ENCODE measurements at places on chromosomes 11 and 22.

DNA sequence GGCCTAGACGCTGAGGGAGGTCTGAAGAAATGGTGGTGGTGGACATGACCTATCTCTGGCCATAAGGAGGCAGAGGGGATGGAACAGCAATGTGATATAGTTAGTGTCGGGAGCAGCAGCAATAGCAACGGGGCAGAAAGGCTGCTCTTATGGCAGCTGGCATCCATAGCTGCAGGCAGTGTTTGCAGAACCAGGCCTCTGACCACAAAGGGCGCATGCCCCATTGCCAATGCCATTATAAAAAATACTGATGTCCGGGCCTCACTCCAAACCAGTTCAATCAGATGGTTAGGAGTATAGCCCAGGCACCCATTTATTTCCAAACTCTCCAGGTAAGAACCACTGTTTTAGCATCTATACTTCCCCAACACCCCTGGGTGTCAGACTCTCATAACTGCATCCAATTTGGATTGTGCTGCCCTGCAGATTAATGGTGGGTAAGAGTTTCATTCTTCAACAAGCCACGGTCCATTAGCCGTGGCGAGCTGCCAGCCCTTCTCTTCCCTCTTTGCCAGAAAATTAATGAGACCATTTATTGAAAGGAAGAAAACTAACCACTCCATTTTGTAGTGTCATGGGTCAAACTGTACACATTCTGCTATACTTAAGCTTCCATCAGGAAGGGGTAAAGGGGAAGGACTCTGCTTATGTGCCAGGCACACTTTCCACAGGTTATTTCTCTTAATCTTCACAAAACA is 72.8 kb upstream of the SPON1 start:
- no peak for DNase-seq

- no peak for DNase-seq
Observed at GRCh38 chr11:120425527-120425926, 86.0 kb upstream of the GRIK4 start.

- no peak for DNase-seq
Observed at GRCh38 chr22:37487571-37487970, 1.4 kb upstream of the MFNG start.

DNA sequence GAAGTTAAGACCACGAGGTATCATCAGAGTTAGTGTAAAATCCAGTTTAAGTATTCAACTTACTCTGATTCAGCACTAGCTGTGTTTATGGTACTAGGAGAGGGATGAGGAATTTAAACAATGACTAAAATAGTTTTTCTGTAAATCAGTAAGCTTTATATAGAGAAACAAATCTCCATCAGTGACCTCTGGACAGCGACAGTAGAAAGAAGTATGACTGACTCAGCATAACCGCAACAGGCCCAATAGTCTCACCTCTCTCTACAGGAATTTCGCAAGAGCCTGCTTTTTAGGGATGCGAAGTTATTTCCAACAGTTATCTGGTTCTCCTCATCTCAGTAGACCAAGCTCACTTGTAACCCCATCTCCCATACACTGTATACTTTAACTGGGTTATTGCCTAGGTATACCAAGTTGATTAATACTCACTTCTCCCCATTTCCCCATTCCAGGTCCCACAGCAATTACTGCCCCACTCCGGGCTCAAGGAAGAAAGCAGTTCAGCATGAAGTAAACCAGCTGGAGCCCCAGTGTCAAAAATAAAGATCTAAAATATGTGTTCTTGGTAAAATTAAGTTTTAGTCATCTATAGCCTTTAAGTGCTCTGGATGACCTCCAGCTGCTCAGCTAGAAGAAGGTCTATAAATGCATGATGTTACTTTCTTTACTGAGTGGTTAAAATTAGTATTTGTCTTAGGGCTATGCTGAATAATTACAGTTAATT is 770.6 kb upstream of the CCDC90B start:
- no peak for DNase-seq

- DNase-seq: no peak
Observed at GRCh38 chr11:16924826-16925560, 89.2 kb downstream of the PLEKHA7 start.

- no peak for DNase-seq
Observed at GRCh38 chr11:112481431-112481830, 220.8 kb upstream of the PLET1 start.

- DNase-seq: no peak
Observed at GRCh38 chr11:62788991-62789390, 1.8 kb downstream of the TMEM179B start.

DNA sequence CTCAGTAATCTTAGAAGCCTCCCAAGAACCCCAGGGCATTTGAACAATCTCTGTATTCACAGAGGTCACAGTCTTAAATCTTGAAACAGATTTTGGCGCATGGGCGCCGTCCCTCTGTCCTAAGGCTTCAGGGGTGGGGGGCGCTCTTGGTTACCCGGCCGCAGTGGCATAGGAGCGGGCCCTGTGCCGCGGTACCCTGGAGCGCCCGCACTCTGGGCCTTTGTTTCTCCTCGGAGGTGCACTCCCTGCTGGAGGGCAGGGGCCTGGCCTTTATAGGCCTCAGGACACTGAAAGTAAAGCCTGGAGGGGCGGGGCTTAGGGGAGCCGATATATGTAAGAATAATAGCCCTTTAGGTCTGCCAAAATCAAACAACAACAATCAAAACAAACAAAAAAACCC is 197.3 kb upstream of the FOLH1 start:
- no peak for DNase-seq

DNA sequence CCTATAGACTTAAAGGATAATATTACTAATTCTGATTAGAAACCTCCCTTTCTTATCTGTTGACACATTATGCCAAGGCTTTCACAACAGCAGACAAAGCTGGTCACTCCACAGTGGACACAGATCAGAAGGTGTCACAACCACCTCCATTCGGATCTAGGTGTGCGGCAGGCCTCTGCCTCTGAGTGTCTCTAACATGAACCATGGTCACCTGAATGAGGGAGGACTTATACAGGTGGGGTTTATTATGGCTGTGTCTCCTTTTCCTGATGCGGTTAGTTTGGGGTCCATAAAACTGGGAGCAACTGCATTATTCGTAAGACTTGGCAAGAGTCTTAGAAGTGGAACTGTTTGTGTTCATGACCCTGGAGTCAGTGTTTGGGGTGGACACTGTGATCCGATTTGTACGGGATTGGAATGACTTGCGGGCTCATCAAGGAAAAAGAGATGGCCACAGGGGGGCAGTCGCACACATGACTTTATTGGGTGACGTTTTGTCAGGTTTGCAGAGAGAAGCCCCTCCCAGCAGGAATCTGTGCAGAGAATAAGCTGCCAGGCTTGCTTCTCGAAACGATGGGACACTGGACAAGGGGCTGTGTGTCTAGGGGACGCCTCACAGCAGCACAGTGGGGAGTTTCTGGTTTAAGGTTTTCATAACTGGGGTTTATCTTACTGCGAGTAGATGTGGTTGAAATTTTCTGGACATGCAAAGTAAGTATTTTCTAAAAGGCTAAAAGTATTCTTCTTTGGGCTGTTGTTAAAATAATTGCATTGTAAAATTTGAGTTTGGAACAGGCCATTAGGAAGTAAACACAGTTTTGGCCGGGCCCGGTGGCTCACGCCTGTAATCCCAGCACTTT is 90.6 kb downstream of the GAB4 start:
- DNase-seq: peak; percentile 40

DNA sequence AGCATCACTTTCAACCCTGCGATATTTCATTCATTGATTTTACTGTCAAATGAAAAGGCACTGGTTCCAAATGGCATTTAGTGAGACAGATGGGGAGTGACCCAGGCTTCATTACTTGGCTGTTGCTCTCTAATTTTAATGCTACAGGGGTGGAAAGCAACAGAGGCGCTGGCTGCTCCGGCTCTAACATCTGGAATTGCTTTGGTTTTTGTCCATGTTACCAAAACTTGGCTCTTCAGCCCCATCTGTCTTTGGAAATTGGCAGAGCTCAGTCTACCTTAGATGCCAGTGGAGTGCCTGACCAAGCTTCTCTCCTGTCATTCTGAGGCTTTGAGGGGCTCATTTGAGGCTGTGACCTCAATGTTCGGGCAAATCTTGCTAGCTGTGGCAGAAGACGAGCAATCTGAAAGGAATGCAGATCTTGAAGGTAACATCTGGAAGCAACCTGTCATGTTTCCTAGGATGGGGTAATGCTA is 409.5 kb upstream of the SYN3 start:
- no peak for DNase-seq

DNA sequence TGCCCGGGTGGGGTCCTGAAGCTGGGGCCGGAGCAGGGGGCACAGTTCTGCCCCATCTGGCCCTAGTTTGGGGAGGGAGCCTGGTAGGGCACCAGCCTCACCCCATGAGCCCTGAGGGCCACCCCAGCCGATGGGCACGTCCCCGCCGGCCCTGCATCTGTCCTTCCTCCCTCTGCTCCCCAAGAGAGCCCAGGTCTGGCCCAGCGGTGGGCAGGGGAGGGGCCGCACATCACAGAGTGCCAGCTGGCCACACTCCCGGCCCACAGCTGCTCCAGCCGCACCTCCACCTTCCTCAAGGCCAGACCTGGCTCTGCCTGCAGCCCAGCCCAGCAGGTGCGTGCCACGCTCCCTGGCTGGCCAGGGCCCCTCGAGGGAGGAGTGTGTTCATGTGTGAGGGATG is 21.6 kb downstream of the BRSK2 start:
- DNase-seq: no peak

DNA sequence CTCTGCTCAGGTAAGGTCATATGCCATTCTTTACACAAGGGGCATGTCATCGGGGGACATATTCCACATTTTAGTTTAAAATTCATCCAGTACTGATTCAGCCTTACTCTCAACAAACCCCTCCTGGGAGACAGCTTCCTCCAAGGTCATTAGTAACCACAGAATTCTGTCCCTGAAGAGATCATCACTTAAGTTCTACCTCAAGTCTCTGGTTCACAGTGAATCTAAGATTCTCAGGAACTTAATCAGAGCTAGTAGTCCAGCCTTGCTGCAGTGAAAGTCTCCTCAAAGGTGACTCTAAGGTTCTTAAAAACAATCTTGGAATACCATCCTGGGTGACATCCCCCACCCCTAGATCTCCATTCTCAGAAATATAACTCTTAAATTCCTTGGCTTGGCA is 18.9 kb upstream of the GDPD4 start:
- DNase-seq: no peak

GRCh38 chr22:45200860-45201511 is 37.3 kb downstream of the NUP50 start:
- DNase-seq: no peak

- DNase-seq: no peak
Observed at GRCh38 chr11:6237761-6238302, 1.1 kb upstream of the CNGA4 start.

- no peak for DNase-seq
Observed at GRCh38 chr11:20459865-20460264, 72.3 kb downstream of the PRMT3 start.

- DNase-seq: peak; percentile 86
Observed at GRCh38 chr11:11985016-11985715, 23.3 kb downstream of the DKK3 start.

DNA sequence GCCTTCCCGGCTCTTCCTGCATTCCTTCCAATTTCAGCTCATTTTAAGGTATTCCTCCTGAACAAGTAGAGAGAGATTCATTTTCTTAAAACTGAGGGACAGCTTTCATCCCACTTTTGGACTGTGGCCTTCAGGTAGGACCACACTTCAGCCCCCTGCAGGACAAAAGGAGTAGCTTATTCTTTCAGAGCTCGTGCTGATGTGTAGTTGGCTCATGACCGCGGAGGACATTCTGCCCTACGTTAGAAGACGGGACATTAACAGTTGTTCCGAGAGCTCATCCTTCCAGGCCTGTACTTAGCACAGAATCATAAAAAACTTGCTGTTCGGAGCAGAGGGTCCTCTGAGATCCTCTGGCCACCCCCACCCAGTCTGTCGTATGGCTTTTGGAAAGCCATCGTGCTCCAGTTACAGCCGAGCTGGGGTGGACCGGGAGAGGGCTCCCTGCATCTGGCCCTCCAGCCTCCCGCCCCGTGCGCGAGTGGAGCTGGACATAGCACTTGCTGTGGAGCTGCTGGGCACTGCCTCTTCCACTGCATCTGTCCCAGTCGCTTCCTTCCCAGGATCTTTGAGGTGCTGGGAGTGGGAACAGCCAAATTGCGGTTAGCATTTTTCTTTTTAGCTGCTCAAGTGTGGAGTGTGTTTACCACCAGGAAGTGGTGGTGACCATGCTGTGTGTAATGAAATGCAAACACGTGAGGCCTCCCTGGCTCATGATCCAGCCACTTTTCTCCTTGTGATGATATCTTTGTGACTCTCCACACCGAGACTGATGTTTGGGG is 250.3 kb downstream of the TBC1D22A start:
- no peak for DNase-seq

- no peak for DNase-seq
Observed at GRCh38 chr22:48709453-48709852, 1118.2 kb downstream of the BRD1 start.

GRCh38 chr11:76978239-76978638 is 56.0 kb upstream of the B3GNT6 start:
- DNase-seq: no peak

DNA sequence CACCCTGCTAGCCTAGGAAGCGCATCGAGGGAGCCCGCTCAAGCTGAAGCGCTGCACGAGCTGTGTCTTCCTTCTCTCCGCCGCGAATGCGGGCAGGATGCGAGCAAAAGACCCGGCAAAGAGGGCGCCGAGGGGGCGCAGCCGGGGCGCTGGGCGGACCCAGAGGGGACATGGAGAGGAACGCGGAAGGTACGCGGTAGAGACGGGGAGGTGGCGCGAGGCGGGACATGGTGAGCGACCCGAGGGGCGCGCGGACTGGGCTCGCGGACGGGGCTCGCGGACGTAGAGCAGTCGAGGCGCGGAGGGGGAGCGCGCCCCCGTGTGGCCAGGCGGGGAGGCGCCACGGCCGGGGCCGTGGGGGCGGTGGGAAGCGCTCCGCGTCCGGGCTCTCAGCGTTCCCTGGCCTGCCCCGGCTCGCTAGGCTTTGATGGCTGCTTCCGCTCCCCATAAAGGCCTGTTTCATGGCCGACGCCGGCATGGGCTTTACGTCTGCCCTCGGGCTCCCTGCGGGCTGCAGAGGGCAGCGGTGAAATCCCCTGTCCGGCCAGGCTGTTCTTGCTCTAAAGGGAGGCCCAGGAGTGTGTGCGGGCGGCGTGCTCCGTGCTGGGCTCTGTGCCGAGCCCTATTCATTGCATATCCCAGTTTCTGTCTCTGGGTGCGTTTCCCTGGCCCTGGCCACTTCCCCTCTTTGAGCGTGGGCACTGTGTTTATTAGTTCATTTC is 31.2 kb upstream of the TRIM29 start:
- DNase-seq: no peak

GRCh38 chr11:13210424-13210823 is 67.2 kb upstream of the BMAL1 start:
- DNase-seq: peak; percentile 76
